T-helper 17 cell (primary cell): ENCODE measurements at places on chromosomes 2 and 18. TPM values are rescaled to one million over a fixed set of nuclear protein-coding genes. Genes with fewer than 3 reads are reported as not detected.

Gene CCDC68
- not detected for total RNA-seq

DNA sequence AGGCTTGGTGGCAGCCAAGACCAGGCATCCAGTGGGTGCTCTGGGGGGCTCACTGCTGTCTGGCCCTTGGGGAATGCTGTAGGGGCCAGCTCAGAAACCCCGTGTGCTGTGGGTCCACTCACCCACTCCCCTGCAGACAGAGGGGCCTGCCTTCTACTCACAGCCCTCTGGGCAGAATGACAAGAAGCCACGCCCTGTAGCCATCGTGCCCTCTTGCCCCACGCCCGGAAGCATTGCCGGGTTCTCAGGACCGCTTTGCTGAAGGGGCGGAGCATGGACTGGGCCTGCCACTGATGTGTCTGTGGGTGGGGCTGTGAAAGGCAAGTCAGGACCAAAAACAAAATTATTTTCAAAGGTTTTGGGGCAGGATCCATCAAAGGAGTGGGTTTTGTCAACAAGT, 27.8 kb downstream of the GLI2 start:
- H3K4me3 ChIP-seq: no peak overlapping the region
- peaks cover 3% of the 10 kb centered on the region for H3K4me1 ChIP-seq
- no peak overlapping the region for H3K27ac ChIP-seq
- H3K27me3 ChIP-seq: peaks cover 34% of the 10 kb centered on the region

GRCh38 chr2:210553373-210553772, 3.0 kb upstream of the CPS1 start:
- no peaks in the 10 kb centered on the region for H3K4me1 ChIP-seq
- no peak overlapping the region for H3K27ac ChIP-seq
- DNase-seq: no peak
- H3K27me3 ChIP-seq: peaks cover 5% of the 10 kb centered on the region

Gene RABL2A
- total RNA-seq: 14.9 TPM

DNA sequence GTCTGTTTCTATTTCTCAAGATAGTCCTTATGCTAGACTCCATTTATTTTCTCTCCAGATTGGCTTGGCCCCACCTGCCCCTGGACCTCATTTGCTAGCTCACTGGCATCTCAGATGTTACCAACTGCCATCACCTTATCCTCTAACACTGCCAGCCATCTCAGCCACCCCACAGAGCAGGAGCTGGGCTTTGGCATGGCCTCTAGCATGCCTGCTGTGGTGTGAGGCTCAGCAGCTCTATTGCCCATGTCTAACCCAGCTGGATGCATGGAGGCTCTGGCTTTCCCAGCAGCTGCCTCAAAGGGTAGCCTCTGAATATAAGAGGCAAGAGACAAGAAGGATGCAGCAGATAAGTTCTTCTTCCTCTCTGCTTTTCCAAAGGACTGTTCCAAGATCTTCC, 373.4 kb downstream of the TNS1 start:
- H3K36me3 ChIP-seq: peaks cover 5% of the 10 kb centered on the region
- no peak overlapping the region for H3K4me3 ChIP-seq
- no peaks in the 10 kb centered on the region for H3K27me3 ChIP-seq
- H3K4me1 ChIP-seq: no peaks in the 10 kb centered on the region
- no peak for DNase-seq
- no peak overlapping the region for H3K27ac ChIP-seq

Gene DNAH7
- not detected for total RNA-seq

DNA sequence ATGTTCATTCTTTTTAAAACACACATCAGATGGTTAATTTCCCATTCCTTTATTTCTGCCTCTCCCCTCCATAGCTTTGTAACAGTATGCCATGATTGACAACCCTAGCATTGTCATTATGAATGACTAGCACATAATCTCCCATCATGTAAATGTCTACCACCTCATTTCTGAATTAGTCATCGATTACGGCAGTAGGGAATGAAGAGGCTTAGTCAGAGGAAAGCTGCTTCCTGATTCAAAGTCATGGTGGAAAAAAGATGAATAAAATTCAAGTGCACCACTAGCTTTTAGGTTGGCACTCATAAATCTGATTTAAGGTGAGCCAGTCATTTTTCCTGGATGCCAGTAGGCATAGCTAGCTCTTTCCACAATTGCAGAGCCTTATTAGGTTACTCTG, 19.1 kb upstream of the ACMSD start:
- no peaks in the 10 kb centered on the region for H3K4me1 ChIP-seq
- H3K4me3 ChIP-seq: no peak overlapping the region
- DNase-seq: no peak
- H3K36me3 ChIP-seq: no peaks in the 10 kb centered on the region
- H3K27ac ChIP-seq: no peak overlapping the region

Gene ANKRD30BL
- not detected for total RNA-seq

- H3K4me1 ChIP-seq: no peaks in the 10 kb centered on the region
- DNase-seq: no peak
- H3K36me3 ChIP-seq: no peaks in the 10 kb centered on the region
- H3K27me3 ChIP-seq: no peaks in the 10 kb centered on the region
These were observed 182.7 kb downstream of the MC4R start for GRCh38 chr18:60189856-60190255.

DNA sequence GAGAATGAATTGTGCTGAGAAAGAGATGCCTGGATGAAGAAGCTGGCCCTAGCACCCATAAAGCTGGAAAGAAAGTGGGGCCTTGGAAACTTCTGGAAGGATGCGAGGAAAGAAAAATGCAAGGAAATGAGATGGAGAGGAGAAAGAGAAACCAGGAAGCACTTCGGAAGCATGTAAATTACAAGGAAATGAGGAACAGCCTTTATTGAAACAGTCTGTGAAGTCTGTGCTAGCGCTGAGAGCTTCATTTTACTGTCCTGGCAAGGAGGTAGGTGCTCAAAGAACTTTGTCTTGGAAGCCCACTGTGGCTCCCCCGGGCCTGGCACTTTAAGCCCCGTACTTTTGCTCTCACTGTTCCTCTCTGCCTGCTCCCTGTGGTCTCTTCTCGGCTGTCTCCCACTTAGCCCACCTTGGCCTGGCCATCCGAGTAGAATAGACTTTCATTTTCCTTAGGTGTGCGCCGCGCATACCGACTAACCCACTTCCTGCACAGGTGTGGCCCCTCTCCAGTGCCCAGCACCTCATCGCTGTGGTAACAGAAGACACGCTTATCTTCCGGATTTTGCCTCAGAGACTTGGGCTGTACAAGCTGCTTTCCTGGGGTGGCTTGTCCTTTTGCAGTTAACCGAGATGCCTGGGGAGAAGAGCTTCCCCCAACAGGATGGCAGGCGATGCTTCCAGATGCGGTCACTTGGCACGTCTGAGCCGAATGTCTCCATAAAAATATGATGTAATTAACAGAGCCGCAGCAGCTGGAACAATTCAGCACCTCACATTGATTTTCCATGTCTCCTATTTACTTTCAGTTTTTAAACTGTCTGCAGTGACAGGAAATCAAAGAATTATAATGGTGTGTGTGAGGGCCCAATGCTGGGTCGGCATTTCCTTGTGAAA, 199.6 kb downstream of the HRH4 start:
- H3K27me3 ChIP-seq: peaks cover 7% of the 10 kb centered on the region
- peak overlapping the region; percentile 92 for H3K4me3 ChIP-seq
- H3K36me3 ChIP-seq: peaks cover 7% of the 10 kb centered on the region
- H3K27ac ChIP-seq: peak overlapping the region; percentile 90
- no peak for DNase-seq

DNA sequence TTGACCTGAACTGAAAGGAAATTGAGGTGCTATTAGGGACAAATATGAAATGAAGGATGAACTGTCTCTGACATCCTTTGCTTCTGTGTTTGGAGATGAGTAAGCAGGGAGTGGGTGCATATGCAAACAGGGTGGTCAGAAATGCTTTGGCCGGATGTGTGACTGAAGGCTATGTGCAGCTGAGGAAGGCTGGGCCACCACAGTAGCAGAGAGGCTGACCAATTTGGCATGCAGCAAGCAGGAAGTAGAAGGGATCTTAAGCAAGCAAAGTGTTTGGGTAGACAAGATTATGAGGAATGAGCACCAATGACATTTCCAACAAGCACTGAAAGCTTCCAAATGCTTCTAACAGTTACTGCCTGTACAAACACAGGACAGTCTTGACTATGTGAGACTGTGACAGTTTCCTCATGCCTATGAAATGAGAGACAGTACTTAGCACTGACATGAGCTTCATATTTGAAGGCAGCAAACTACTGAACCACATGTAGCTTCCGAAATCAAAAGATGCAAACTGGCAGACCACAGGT, 3.3 kb upstream of the ACTR3 start:
- H3K27ac ChIP-seq: peak overlapping the region; percentile 95
- no peak for DNase-seq
- peak overlapping the region; percentile 67 for H3K4me3 ChIP-seq
- peaks cover 5% of the 10 kb centered on the region for H3K36me3 ChIP-seq
- H3K4me1 ChIP-seq: peaks cover 37% of the 10 kb centered on the region

GRCh38 chr2:42961385-42961811, 169.0 kb upstream of the HAAO start:
- H3K27ac ChIP-seq: no peak overlapping the region
- H3K4me3 ChIP-seq: no peak overlapping the region
- peaks cover 35% of the 10 kb centered on the region for H3K27me3 ChIP-seq
- H3K36me3 ChIP-seq: no peaks in the 10 kb centered on the region
- peaks cover 3% of the 10 kb centered on the region for H3K4me1 ChIP-seq

DNA sequence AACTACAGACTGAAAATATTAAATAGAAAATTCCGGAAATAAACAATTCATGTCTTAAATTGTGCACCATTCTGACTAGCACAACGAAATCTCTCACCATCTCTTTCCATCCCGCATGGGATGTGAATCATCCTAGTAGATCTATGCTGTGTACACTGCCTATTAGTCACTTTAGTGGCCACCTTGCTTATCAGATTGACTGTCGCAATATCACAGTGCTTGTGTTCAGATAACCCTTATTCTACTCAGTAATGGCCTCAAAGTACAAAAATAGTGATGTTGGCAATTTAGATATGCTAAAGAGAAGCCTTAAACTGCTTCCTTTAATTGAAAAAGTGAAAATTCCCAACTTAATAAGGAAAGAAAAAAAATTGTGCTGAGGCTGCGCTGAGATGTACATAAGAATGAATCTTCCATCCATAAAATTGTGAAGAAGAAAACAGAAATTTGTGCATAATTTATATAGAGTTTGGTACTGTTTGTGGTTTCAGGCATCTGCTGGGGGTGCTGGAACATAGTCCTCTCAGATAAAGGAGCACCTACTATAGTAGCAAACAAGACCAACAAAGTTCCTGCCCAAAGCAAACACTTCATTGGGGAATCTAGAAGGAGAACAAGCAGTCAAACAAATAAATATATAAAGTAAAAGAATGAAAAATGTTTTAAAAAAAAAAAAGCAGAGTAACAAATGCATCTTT, 12.0 kb downstream of the PSMD1 start:
- DNase-seq: no peak
- no peaks in the 10 kb centered on the region for H3K27me3 ChIP-seq
- H3K36me3 ChIP-seq: peaks cover 9% of the 10 kb centered on the region
- no peak overlapping the region for H3K4me3 ChIP-seq

DNA sequence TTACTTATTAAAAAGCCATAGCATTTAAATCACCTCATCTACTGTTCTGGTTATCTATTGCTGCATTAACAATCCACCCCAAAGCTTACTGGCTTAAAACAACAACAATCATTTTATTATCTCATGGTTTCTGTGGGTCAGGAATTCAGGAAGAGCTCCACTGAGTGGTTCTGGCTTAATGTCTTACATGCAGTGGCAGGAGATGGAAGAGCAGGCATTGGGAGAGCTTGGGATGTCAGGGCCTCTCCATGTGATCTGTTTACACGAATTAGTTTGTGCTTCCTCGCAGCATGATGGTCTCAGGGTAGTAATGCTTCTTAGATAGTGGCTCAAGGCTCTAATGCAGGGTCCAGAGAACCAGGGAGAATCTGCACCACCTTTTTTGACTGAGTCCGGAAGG, 14.4 kb upstream of the REL start:
- peaks cover 5% of the 10 kb centered on the region for H3K27me3 ChIP-seq
- H3K27ac ChIP-seq: peak overlapping the region; percentile 74
- peaks cover 5% of the 10 kb centered on the region for H3K4me1 ChIP-seq
- H3K4me3 ChIP-seq: no peak overlapping the region
- peaks cover 3% of the 10 kb centered on the region for H3K36me3 ChIP-seq

Gene MOGAT1
- not detected for total RNA-seq

- no peaks in the 10 kb centered on the region for H3K4me1 ChIP-seq
- no peak for DNase-seq
- H3K36me3 ChIP-seq: no peaks in the 10 kb centered on the region
- no peak overlapping the region for H3K4me3 ChIP-seq
These were observed 90.0 kb downstream of the GALR1 start for GRCh38 chr18:77339623-77340022.

GRCh38 chr2:47992671-47993070, 86.4 kb upstream of the FBXO11 start:
- no peak overlapping the region for H3K27ac ChIP-seq
- no peaks in the 10 kb centered on the region for H3K4me1 ChIP-seq
- H3K36me3 ChIP-seq: no peaks in the 10 kb centered on the region
- H3K4me3 ChIP-seq: no peak overlapping the region
- DNase-seq: no peak

Gene LIPT1
- total RNA-seq: 9.7 TPM

Gene MYO5B
- 0.12 TPM for total RNA-seq

- H3K36me3 ChIP-seq: peaks cover 2% of the 10 kb centered on the region
- peaks cover 2% of the 10 kb centered on the region for H3K4me1 ChIP-seq
- H3K27me3 ChIP-seq: no peaks in the 10 kb centered on the region
- DNase-seq: no peak
These were observed 43.6 kb upstream of the PGAP1 start for GRCh38 chr2:196970099-196970498.

Gene ANKRD30B
- total RNA-seq: not detected

- H3K4me3 ChIP-seq: no peak overlapping the region
- peaks cover 8% of the 10 kb centered on the region for H3K4me1 ChIP-seq
- no peaks in the 10 kb centered on the region for H3K36me3 ChIP-seq
- H3K27ac ChIP-seq: no peak overlapping the region
- no peak for DNase-seq
These were observed 478.9 kb downstream of the EIPR1 start for GRCh38 chr2:2898744-2899143.

DNA sequence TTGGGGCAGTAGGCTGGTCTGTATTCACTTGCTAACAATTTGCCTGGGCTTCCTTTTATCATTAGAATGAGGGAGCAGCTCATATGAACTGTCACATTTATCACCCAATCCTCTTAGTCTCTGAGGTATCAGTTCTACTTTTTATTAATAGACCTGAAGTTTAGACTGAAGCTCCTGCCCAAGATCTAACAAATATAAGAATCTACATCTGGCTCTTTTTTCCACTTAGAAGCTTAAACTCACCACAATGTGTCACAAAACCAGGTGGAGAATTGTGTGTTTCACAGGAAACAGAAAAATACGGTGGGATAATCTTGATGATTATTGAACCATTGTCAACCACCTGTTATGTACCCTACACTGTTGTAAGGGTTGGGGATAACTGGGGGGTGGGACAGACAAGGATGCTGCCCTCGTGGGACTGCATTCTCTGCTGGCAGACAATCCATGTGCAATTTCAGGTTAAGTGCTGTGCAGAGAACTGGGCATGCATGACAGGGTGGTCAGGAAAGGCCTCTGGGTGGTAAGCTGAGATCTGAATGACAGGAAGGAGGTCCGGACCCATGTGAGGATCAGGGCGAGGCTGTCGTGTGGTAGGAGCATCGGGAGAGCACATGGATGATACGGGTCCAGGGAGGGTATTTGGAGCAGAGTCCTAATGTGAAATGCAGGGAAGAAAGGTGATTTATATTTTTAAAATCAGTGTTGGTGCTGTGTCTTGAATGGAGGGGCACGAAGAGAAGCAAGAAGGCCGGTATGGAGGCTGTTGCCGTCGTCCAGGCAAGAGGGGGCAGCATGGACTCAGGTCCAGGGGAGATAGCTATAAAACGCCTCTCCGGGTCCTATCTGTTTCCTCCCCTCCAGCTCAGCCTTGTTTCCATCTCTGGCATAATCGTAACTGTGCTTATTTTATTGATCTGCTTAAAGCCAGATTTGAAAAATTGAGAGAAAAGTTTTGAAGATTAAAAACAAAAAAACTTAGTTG, 17.6 kb downstream of the MYL12B start:
- H3K27me3 ChIP-seq: peaks cover 7% of the 10 kb centered on the region
- H3K27ac ChIP-seq: peak overlapping the region; percentile 91
- H3K4me3 ChIP-seq: no peak overlapping the region
- no peak for DNase-seq
- peaks cover 13% of the 10 kb centered on the region for H3K4me1 ChIP-seq

Gene OR6B2
- total RNA-seq: not detected
